ENCODE measurements at places on chromosomes 7 and 10. TPM values are rescaled to one million over a fixed set of nuclear protein-coding genes. Genes with fewer than 3 reads are reported as not detected.

The OR2AE1 gene
- not detected for total RNA-seq

The C1QL3 gene
- not detected for total RNA-seq

The FASTK gene
- total RNA-seq = 78.2 TPM

The CYP3A7 gene
- not detected for total RNA-seq

The OR2A7 gene
- 0.23 TPM for total RNA-seq

The GFRA1 gene
- 0.35 TPM for total RNA-seq

The VWDE gene
- total RNA-seq = not detected

The ELN gene
- 385 TPM for total RNA-seq

The UBE2D1 gene
- total RNA-seq = 7.3 TPM

The NCF1 gene
- not detected for total RNA-seq

The GPER1 gene
- 0.83 TPM for total RNA-seq

The ASAH2 gene
- total RNA-seq = 1.1 TPM

The EPDR1 gene
- total RNA-seq = 76.3 TPM

The RBM20 gene
- total RNA-seq = 0.45 TPM

The PPP1R3C gene
- total RNA-seq = 36.7 TPM

The LRRC4 gene
- not detected for total RNA-seq

The LIPM gene
- not detected for total RNA-seq

The GPR26 gene
- total RNA-seq = not detected

The PRKAR2B gene
- total RNA-seq = 1.5 TPM

The GPNMB gene
- total RNA-seq = 507 TPM

The NFE2L3 gene
- 0.12 TPM for total RNA-seq

The NEUROG3 gene
- not detected for total RNA-seq

The ZNF467 gene
- 1.7 TPM for total RNA-seq

The EZH2 gene
- 5.0 TPM for total RNA-seq

The KCNH2 gene
- total RNA-seq = 0.08 TPM

The C10orf143 gene
- 0.82 TPM for total RNA-seq

The ACTL6B gene
- total RNA-seq = not detected

The MMP21 gene
- total RNA-seq = 0.30 TPM
